ENCODE measurements at places on chromosomes 7 and 10.
A peak's percentile ranks its signal among the peaks of the same experiment; 100 is the strongest.

DNA sequence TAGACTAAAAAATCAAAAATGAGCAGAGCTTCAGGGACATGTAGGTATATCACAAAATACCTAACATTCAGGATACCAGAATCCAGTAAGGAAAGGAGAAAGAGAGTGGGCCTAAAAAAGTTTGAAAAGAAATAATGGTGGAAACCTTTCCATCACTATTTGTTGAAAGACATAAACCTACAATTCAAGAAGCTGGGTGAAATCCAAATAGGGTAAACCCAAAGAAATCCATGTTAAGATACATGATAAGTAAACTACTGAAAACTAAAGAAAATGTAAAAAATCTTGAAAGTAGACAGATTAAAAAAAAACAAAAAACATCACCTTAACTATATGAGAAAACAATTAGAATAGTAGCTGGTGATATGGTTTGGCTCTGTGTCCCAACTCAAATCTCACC lies 76.7 kb upstream of the COMTD1 start:
- no peak for DNase-seq

GRCh38 chr10:101939008-101939648 lies 95.5 kb upstream of the KCNIP2 start:
- peak; percentile 94 for DNase-seq

- DNase-seq = no peak
Measured at GRCh38 chr7:116211913-116212596, 1.7 kb downstream of the TES start.

DNA sequence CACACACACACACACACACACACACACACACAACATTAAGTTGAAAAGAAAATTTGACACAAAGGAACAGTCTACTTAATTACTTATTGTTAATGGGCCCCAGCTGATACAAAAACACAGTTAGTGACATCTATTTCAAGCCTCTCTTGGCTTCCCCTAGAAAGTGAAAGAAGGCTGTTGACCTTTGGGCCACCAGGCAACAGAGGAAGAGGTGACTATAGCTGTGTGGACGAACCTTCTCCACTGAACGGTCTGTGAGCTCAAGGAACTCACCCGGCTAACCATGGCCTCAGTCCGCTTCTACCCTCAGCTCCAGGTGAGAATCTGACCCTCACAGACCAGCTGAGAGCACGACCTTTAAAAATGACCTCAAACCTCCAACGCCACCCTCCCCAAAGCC lies 32.9 kb upstream of the CALN1 start:
- DNase-seq = no peak

DNA sequence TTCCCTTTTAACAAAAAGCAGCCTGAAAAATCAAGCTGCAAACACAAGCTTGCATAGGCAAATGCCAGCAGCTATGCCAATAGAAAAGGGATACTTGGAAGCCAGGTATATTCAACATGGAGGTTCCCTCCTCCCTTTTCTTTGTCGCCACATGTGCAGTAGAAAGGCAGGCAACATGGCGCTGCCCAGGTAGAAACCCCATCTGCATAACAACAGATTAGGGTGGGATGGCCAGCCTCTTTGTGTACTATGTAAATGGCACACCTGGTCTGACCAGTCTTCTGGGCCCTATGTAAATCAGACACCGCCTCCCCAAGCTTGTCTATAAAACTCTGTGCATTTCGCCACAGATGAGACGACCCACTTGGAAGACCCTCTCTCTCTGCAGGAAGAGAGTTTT lies 58.1 kb downstream of the CCDC3 start:
- DNase-seq = no peak

DNA sequence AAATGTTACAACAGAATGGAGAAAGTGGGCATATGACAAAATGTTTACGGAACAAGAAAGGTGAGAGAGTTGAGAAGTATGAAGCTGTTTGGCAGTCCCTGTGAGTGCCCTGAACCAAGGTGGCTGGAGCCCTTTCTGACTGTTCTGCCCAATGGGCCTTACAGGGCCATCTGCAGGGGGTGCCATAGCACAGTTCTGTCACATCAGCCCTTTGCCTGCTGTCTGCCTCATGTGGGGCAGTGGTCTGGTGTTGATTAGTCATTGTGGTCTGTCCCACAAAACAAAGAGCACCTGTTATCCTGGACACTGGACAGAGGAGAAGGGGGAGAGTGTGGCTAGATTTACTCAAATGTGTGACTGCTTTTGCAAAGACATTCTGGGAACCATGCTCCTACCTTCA lies 51.5 kb upstream of the OSBPL3 start:
- DNase-seq = no peak

- no peak for DNase-seq
Measured at GRCh38 chr7:8176370-8177081, 85.4 kb downstream of the ICA1 start.

- no peak for DNase-seq
Measured at GRCh38 chr7:152636441-152636840, 39.5 kb downstream of the XRCC2 start.

DNA sequence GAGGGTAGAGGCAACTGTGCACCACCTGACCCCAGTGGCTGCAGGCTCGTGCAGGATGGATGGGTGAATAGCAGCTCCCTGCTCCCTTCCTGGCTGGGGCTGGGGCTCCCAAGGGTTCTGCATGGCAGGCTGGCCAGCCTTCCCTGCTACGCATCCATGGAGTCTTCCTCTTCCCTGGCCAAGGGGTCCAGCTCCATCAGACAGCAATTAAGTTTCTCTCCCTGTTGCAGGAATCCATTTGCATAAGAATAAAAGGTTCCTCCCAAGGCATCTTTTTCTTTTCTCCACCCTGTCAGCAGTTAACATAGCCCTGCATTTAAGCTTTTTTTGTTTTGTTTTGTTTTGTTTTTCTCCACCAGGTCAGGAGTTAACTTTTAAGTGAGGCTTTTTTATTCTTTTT lies 10.0 kb upstream of the CPA2 start:
- DNase-seq = no peak

GRCh38 chr7:26458466-26459145 lies 166.9 kb downstream of the SNX10 start:
- DNase-seq = no peak

GRCh38 chr7:123305840-123306375 lies 106.1 kb upstream of the SLC13A1 start:
- DNase-seq = no peak

DNA sequence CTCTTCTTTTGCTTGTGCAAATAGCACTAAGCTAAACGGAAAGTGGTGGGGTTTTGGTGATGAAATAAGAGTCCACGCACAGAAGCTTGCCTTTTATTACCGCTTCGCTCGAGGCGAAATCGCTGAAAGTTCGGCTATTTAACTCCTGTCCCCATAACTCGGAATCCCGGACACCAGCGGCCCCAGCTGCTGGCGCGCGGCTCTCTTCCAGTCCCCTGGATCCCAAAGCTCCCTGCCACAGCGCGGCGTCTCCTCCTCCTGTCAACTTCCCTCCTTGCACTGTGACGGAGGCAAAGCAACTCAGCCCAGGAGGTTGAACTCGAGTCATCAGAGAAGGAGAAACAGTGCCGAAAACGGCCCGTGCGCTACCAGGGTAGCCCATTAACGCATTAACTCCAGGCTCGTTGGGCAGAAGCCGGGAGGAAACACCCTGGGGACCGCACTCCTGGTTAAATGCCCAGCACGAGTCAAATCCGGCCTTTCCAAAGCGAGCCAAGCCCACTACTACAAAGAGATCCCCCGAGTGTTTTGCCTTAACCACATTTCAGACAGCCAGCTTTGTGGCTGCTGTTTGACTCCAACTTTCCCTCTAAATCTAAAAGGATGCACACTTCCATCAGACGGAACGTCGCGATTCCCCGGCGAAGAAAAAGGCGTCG lies 1.3 kb downstream of the SEMA3D start:
- peak; percentile 61 for DNase-seq

DNA sequence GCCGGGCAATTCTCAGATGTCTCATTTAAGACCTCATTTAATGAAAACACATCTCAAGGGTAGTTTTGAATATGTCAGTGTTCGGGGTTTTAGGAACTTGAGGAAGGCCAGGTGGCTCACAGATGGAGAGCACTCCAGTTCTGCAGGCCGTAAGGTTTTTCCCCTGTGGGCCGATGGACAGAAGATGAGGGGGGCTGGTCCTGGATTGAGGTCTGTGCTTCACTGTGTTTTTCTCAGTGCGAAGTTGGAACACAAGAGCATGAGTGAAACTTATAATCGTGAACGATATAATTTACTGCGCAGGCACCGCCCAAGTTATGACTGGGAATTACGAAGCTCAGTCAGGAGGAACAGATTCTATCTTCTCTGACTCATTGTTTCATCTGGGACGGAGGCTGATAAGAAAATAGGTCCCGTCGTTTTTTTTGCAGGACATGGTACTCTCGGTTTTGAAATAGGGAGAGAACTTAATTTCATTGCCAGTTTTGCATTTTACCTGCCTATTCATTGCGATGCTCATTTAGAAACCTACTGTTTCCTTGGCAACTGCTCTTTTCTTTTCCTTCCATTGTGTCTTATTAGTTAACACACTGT lies 591.0 kb upstream of the PFKP start:
- no peak for DNase-seq

DNA sequence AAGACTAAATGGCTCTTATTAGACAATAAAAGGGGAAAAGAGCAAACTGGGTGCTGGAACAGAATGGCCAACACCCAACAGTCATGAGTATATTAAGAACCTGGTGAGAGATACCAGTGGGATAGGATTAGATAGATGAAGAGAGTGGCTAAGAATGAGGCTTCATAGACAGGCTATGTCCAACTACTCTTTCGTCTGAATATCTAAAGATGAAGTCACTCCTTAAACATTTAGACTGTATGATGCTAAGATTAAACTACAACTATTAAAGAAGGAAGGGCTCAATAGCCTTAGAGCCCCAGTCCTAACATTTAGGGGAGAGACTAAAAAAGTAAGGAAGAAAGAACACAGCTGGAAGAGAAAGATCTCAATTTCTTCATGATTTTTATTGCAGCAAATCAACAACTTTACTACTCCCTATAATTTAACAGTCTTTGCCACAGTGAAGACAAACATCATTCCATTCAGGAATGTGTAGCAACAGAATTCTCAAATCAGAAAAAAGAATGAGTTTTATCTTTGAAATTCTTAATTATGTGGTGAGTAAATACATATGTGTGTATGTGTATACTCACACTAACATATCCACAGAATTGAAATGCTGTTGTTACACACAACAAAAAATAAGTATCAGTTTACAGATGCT lies 45.6 kb downstream of the CACNA2D1 start:
- DNase-seq = no peak

- peak; percentile 34 for DNase-seq
Measured at GRCh38 chr10:16441173-16441840, 4.5 kb downstream of the PTER start.

DNA sequence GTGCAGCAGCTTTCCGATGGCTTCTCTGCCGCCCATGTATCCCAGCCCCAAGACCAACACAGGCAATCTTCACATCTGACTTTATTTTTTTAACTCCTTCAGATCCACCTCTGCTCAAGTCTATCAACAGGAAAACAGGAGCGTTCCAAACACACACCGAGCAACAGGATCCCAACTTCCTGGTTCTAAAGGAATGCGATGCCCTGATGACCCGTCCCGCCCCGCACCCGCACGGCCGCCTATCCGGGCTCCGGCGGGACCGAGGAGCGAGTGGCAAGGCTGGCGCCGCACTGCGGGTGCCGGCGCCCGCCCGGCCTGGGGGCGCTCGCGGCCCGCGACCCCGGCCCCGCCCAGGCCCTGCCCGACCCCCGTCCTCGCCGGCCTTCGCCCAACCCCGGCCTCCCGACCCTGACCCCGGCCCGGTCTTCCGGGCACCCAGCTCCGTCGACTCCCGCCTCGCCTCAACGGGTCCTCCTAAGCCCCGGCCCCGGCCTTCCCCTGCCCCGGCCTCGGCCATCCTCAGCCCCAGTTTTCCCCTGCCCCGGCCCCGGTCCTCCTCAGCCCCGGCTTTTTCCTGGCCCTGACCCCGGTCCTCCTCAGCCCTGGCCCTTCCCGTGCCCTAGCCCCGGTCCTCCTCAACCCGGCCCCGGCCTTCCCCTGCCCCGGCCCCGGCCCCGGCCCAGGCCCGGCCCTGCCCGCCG lies 730 bp downstream of the LARP4B start:
- peak; percentile 30 for DNase-seq

DNA sequence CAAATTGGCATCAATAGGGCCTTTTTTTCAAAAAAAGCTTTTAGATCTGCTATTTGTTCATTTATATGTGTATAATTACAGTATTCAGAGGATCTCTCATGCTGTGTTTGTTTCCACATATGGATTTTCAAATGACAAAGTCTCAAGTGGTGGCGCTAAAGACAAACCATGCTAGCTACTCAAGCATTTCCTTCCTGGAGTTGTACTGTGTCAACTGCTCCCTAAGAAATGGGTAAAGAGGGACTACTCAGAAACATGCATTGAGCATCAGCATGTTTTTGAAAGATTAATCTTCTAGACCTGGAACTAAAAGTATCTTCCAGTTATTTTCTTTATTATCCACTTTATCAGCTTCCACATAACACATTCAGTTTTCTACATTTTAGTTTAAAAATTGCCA lies 12.7 kb downstream of the CNTNAP2 start:
- DNase-seq = no peak

DNA sequence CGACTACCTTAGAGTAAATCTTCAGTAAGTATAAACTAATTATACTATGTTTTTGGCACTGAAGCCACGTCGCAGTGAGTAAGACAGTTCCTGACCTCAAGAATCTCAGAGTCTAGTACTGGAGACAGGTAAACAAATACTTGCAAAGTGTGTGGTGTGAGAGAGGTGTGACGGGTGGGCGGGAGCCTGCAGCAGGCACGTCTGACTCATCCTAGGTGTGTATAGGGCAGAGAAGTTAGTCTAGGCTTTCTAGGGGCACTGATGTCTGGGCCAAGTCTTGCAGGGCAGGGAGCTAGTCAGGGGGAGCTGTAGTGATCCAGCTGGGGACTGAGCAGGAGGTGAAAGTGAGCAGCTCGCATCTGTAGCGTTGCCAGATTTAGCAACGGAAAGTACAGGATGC lies 35.9 kb upstream of the SFTPD start:
- DNase-seq = no peak

- no peak for DNase-seq
Measured at GRCh38 chr10:72329290-72330068, 25.2 kb downstream of the DNAJB12 start.

DNA sequence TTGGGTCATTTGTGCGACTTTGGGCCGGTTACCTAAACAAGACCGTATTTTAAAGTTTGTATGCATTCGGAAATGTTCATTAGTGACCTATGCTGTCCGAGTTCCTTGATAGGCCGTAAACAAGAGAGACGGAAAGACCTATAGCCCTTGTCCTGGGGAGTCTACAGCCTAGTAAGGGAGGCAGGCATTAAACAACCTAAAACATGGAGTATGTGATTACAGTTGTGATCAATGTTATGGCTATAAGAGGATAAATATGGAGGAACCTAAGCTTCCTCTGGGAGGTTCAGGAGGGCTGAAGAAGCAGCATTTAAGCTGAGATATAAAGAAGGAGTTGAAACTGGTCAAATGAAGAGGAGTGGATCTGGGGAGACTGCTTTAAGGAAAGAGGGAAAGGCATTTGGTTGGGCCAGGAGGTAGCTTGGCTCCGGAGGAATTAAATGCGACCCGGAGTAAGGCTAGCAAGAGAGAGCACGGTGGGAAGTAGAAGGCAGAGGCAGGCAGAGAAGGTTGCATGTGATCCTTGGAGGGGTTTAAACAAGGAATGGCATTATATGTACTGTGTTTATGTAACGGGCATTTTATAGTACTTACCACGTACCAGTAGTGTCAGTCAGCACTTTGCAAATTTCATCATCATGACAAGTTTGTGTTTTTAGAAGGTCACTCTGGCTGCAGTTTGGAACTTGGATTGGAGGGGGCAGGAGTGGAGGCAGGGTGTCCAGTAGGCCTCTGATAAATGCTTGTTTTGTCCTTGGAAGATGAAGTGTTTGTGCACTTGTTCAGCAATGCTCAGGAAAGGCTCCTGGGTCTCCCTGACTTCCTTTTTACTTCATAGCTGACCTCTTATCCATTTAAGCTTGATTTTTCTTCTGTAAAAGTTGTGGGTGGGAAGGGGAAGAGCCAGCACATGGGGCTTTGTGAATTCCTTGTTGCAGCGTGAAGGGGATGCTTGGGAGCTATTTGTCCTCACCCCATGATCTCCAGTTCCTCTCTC lies 1.0 kb upstream of the AVPI1 start:
- peak; percentile 90 for DNase-seq
